Stimulated activated CD4-positive, alpha-beta T cell treated with anti-CD3 and anti-CD28 coated beads, TNF-alpha, amount 100 ng/mL, for 4 hours (primary cell): ENCODE measurements at places on chromosomes 6 and 20.

- no peak for DNase-seq
These were observed 86.1 kb upstream of the QKI start for GRCh38 chr6:163328411-163328810.

- DNase-seq: no peak
These were observed 407.5 kb upstream of the PLCB4 start for GRCh38 chr20:8661229-8661952.

DNA sequence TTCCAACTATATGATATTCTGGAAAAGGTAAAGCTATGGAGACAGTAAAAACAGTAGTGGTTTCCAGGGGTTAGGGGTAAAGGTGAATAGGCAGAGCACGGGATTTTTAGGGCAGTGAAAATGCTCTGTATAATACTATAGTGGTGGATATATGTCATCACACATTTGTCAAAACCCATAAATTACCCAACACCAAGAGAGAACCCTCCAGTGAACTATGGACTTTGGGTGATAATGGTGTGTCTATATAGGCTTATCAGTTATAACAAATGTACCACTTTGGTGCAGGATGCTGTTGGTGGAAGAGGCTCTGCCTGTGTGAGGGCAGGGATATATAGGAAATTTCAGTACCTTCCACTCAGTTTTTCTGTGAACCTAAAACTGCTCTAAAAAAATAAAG, 149.9 kb downstream of the GPX5 start:
- DNase-seq: no peak

DNA sequence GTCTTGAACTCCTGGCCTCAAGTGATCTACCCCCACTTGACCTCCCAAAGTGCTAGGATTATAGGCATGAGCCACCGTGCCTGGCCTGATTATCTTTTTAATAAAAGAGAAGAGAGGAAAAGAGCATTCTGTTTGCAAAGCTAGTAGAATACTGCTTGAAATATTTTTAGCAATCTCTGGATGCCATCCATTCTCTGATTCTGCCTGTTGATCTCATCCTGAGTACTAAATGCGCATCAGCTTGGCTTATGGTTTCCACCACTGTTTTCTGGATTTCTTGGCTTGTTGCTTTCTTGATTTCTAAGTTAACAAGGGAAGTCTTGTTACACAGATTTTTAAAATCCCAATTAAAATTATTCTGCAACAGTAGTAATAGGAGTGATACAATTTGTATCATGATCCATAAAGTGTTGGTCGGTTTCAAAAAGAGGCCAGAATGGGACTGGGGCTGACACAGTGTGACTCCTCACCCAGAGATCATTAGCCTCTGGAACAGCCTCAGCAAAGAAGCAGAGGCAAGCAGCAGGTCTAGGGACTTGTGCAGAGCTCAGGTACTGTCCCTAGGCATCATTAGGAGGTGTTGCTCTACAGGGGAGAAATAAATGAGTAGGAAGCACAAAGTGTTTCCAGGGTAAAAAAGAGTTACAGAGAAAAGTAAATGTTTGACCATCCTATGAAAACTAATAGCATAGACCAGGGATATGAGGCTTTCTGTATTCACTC, 17.8 kb upstream of the SLC16A10 start:
- no peak for DNase-seq

DNA sequence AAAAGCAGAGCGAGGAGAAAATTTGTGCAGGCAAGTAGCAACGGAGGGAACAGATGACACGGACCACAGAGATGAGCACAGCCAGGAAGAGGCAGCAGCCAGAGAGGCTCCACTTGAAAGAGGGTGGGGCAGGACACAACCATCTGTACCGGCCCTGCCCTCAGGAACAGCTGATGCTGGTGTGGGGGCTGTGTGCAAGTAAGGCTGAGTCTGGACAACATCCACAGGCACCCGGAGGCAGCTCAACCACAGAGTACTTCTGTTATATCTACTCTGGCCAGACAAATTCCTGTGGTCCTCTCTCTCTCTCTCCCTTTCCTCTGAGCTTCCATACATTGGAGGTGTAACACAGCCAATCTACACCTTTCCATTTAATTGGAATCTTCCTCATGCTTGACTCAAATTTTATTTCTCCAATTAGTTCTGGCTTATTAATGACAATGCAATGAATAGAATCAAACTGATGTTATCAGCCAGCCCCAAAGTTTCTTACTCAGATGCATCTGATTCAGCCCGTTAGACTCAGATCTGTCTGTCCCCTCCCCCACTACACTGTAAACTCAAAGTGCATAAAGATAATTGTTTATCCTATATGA, 24.9 kb downstream of the KIF13A start:
- no peak for DNase-seq

DNA sequence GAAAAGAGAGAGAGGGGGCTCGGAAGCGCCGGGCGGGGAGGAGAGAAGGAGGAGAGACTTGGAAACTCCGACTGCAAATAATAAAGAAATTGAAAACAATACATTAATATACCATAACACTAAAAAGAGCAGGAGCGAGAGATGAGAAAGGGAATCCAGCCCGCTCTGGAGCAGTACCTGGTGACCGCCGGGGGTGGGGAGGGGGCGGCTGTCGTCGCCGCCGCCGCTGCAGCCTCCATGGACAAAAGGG, 338 bp downstream of the E2F3 start:
- no peak for DNase-seq

DNA sequence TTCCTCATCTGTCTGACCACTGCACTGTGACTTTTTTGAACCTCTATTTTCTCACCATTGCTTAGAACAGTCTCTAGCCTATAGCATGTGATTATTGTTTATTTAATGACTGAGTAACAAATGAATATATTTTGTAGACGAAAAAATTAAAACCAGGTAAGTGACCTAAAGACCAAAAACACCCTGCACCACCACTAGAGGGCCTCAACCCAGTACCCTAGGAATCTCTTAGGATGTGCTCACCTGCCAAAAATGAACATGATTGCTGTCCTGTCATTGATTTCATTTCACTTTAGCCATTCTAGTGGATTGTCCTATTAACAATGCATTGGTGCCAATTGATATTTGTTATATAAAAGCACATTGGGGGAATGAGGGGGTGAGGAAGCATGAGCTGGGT, 199.1 kb downstream of the COL9A1 start:
- no peak for DNase-seq

GRCh38 chr6:83430611-83431544, at the start of gene ME1:
Gene ME1, minus strand, starts transcription at chr6:83431051. Its CDS starts 97 bp downstream, at chr6:83430954.
- DNase-seq: peak; percentile 15
